ENCODE measurements at places on chromosomes 3 and 15.

- DNase-seq = no peak
Measured at GRCh38 chr15:79811406-79812405, 85.1 kb downstream of the MTHFS start.

DNA sequence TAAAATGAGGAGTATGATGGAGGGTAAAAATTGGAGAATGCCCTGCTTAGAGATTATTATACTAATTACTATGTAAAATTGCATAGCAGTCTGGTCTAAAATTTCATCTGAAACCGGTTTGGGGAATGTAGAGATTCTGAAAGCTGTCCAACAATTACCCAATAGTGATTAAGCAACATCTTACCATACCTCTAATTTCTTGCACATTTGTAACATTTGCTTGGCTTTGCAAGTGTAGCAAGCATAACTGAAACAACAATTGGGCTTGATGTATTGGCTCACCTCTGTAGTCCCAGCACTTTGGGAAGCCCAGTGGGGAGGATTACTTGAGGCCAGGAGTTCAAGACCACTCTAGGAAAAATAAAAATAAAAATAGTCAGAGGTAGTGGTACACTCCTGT is 17.4 kb downstream of the AADACL2 start:
- DNase-seq = no peak

DNA sequence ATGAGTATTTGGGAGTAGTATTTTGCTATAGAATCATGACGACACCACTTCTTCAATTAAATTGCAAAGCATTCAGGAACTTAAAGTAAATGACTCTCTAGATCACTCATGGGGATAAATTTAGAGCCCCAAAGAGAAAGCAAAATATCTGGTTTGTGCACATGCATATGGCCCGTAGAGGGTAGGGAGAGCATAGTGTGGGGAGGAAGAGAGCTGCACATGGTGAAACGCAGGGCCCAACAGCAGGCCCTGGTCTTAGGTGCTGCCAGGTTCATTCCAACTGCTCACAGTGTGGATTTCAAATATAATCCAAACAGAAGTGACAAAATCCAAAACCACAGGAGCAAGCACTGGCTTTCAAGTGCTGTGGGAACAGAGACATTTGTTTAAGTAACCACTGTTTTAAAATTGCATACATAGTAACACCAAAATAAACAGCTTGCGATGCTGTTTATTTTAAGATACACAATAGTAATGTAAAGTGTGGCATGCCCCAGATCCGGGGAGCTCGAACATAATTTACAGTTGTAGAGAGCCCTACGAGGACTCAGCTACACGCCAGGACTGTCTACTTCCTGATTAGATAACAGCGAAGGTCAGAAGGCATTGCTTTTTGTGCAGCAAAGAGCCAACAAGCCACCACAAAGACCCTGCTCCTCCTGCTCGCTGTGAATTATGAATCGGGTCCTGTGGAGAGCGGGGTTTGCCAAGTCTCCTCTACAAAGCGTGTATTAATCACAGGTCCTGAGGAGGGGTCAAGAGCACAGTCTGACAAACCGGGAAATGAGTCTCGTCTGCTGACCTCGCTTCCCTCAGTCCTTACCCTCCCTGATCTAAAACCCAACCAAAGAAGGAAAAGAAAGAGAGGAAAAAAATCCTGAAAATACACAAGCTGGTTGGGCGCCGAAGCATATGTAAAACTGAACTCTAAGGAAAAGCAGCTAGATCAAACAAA is 80.6 kb downstream of the MEIS2 start:
- DNase-seq = no peak

DNA sequence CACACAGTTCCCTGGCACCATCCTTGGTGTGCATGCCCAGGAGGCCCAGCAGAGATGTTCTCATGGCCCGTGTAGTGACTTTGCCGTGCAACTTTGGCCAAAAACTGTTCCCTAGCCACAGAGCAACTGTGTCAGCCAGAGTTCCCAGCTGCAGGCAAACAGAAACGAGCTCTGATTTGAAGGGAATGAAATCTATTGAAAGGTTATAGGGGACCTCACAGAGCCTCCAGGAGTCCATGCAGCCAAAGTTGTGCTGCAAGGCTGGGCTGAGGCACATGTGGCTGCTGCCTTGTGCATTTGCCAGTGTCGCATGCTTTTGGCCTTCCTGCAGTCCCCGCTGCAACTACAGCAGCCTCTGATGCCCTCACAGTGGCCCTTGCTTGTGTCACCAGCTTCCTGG is 70.5 kb downstream of the PLXNA1 start:
- no peak for DNase-seq

Data from CD4-positive, alpha-beta T cell treated with Interleukin-17A for 1 hour (primary cell).